ENCODE measurements at places on chromosomes 16 and 17.
A peak's percentile ranks its signal among the peaks of the same experiment; 100 is the strongest.

DNA sequence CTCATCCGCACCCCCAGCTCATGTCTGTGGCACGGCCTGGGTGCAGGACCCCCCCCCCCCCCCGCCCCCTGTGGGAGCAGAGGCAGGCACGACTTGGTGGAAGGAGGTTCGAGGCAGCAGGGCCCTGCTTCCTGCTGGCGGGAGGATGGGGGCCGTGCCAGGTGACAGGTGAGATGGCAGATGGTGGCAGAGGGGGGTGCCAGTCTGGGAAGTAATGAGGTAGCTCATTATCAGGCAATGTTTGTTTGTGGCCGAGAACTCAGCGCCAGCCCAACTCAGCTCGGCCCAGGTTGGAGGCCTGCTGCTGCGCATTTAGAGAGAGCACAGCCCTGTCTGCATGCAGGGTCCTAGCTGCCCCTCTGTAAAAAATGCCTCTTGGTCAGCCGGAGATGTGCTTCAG is 40.1 kb upstream of the JPH3 start:
- DNase-seq = no peak

- peak; percentile 23 for DNase-seq
These were observed 11.9 kb downstream of the CEP131 start for GRCh38 chr17:81210868-81211267.

DNA sequence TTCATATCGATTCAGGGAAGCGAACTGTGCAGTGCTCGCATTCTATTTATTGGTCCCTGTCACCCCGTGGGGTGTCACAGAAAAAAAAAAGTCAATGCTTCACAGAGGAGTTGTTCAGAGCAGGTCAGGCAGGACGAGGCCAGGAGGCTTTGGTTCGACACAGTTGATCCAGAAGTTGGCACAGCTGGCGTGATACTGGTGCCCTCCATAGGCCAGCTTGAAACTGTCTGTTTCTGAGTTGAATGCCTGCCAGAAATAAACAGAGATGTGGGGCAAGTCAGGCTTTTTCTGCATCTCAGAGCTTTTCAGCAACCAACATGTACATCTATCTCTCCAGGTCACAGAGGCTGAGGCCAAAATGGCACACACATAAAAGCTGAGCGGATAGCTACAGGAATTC is 29.1 kb downstream of the DUSP14 start:
- no peak for DNase-seq

DNA sequence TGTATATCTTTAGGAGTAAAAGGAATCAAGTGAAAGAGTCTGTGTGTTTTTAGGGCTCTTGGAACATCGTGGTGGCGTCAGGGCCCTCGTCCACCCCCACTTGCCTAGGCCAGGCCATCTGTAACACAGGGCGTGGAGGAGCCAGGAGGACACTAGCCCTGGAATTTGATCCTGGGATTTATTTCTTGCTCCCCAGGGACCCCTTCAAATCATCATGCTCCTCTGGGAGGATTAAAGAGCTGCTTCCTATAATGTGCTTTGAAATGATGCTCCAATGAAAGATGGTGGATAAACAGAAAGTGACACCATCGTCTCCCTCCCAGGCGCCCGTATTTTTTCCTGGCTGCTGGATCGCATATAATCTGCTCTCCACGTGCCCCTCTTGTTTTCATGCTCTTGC is 113.3 kb downstream of the AATF start:
- no peak for DNase-seq

DNA sequence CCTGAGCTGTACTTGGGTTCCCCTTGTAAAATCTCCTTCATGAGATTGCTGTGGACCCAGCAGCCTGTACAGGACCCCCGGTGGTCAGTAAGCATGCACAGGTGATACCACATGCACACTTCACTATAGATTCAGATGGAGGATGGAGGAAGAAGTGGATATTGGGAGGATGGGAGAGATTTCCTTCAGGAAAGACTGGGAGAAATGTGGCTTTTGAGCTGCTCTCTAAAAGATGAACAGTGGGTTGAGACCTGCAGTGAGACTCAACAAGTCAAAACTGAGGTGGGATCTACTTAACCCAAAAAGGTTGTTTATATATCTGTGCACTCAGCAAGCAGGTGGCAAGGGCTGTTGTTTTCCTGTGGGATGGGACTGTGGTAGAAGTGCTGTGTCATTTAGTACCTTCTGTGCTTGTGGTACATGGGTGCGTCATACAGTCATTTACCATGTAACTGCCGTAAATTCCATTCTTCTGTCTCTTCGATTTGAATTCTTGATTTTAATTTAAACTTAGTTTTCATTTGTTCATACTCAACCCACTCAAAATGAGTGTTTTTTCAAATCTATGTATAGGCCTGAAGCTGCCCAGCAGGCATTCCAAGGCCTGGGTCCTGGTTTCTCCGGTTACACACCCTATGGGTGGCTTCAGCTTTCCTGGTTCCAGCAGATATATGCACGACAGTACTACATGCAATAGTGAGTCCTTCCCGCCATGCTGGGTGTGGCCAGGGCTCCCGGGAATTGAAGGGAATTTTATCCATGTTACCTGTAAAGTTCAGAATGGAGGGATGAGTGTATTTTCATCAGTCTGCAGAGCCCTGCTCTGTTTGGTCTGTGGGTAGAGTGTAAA is 6.9 kb downstream of the HERPUD1 start:
- no peak for DNase-seq

DNA sequence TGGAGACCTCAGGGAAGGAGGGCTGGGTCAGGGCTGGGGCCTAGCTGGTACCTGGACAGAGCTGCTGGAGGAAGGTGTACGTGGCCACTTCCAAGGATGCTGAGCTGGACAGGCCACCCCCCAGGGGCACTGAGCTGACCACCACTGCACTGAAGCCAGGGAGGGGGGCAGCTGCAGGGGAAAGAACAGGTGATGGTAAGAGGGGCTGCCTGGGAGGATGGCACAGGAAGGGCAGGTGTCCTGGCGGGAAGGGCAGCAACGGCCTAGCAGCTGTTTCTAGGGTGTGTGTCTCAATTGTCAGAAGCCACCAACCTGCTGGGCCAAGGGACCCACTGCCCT is 1.8 kb downstream of the GALK1 start:
- no peak for DNase-seq

- no peak for DNase-seq
These were observed 14.1 kb upstream of the CCDC154 start for GRCh38 chr16:1458336-1458976.

DNA sequence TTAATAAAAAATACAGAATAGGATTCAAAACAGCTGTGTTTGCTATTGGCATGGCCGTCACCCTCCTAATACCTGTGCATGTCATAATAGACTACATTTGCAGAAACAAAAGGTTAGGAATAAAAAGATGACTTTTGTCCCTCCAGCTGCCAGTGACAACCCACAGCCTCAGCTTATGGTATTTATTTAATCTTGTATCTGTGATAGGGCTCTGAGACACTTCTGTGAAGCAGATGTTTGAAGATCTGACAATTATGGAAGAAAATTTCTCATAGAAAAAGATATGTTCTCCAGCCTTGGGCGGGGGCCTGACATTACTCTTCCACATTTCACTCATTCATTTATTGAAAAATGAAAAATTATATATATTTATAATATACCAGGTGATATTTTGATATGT is 62.2 kb downstream of the PITPNC1 start:
- DNase-seq = no peak

- DNase-seq = peak; percentile 61
These were observed 82.1 kb downstream of the GPR139 start for GRCh38 chr16:19991614-19992013.

GRCh38 chr16:70612931-70613330 is 33.4 kb upstream of the IL34 start:
- DNase-seq = no peak

- DNase-seq = no peak
These were observed 8.7 kb downstream of the TMEM204 start for GRCh38 chr16:1542166-1542500.

- DNase-seq = no peak
These were observed 195.3 kb downstream of the ZNF423 start for GRCh38 chr16:49660626-49661025.

DNA sequence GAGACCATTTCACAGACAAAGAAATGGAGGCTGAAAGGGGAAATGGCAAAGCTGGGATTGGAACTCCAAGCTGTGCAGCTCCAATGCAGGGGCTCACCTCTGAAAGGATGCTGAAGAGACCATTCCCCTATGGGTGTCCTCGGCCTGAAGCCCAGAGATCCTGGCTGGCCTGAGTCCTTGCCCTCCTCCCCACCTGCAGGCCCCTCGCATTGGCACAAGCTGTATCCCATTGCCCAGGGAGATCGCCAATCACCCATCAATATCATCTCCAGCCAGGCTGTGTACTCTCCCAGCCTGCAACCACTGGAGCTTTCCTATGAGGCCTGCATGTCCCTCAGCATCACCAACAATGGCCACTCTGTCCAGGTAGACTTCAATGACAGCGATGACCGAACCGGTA is 2.6 kb downstream of the CA7 start:
- DNase-seq = no peak

GRCh38 chr17:61587807-61588660 is 3.0 kb downstream of the NACA2 start:
- no peak for DNase-seq

GRCh38 chr17:57350266-57350665 is 93.9 kb downstream of the MSI2 start:
- no peak for DNase-seq

- DNase-seq = no peak
These were observed 68.4 kb downstream of the SOCS1 start for GRCh38 chr16:11187522-11188023.

GRCh38 chr16:30958175-30959079 is 873 bp downstream of the SETD1A start:
- peak; percentile 63 for DNase-seq

DNA sequence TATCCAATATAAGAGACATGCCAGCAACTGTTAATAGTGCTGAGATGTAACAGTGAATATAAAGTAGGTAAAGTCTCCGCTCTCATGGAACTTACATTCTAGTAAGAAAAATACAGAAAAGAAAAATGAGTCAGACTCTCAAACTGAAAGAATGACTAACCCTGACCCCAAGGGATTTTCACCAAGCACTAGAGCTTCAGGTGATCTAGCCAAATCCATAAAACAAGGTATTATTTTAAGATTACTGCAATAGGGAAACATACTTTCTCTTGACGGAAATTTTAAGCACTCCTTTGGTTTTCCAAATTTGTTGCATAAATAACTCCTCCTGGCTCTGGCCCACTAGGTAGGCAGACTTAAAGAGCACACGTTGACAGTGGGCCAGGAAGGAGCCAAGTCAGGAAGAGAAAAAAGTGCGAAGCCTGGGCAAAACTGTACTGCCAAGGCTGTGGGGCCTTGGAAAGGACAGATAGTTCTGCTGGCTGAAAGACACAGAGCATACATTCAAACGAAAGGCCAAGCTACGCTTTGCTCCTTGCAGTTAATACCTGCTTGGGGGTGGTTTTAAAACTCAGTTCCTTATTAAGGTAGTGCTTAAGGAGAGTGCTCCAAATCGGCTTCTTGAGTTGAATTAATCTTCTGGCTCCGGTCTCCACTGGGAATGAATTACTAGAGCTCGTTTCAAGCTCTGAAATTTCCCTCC is 1.4 kb downstream of the GOT2 start:
- DNase-seq = peak; percentile 10

- no peak for DNase-seq
These were observed 8.6 kb downstream of the BRD7 start for GRCh38 chr16:50360033-50360778.

DNA sequence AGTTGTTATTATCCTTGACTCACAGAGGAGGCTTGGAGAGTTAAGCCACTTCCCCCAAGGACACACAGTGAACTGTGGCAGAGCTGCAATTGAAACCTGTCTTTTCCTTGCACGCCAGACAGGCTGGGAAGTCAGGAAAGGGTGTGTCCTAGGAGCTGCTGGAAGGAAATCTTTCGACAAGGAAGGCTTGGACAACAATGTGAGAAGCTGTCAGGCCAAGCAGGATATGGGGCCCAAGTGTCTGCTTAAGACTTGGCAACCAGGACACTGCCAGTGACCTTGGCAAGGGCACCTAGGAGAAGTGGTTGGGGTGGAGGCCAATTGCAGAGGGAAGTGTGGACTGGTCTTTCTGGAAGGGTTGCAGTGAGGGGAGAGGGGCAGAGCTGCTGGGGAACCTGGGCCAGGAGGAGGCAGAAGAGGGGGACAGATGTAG is 2.1 kb upstream of the CAMKK1 start:
- no peak for DNase-seq

- peak; percentile 71 for DNase-seq
These were observed 33.8 kb downstream of the COG1 start for GRCh38 chr17:73226556-73227172.

GRCh38 chr16:4086153-4086552 is 30.1 kb downstream of the ADCY9 start:
- DNase-seq = no peak

DNA sequence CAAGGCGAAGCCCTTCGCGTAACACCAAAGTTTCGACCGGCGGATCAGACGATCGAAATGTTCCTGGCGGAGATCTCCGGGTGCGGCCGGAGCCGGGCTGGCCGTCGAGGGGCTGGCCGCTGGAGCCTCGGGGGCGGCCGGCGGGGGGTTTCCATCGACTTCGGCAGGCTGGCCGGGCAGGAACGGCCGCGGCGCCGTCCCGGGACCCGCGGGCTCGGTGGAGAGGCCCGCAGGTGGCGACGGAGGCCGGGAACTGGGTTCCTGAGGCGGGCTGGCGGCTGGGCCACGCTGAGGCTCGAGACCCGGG is 1.1 kb downstream of the EPOP start:
- peak; percentile 51 for DNase-seq

- DNase-seq = no peak
These were observed 2.3 kb upstream of the CBX8 start for GRCh38 chr17:79799174-79799537.

DNA sequence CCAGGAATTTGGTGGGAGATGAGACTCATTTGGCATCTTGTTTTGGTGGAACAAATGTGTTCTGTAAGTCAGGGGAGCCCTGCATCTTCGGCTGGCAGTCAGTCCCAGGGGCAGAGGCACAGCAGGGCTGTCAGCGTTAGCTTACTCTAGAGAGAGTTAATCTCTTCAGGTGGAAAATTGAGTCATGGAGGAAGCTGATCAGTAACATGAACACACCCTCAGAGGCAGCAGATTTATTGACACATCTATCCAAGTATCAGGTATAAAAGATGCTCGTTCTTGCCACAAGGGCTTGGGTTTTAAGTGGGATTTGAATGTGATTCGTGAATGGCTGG is 55.2 kb downstream of the EPN2 start:
- no peak for DNase-seq

GRCh38 chr16:88045820-88046303 is 94.6 kb downstream of the BANP start:
- no peak for DNase-seq

DNA sequence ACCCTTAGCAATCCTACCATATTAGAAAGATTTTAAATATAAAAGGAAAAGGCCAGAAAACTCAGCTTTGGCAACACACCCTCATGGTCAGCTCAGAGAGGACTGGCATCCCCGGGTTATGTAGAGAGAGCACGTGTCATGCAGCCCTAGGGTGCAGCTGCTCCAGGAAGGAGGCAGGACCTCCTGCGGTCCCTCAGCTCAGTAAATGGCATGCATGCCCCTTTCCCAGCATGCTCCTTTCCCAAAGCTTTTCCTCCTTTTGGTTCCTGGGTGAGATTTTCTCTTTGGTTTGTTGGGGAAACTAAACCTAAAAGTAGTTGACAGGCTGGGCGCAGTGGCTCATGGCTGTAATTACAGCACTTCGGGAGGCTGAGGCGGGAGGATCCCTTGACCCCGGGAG is 3.9 kb downstream of the GAN start:
- peak; percentile 34 for DNase-seq
